ENCODE measurements at places on chromosomes 2 and 18. TPM values are rescaled to one million over a fixed set of nuclear protein-coding genes. Genes with fewer than 3 reads are reported as not detected.

GRCh38 chr18:8711736-8712135 lies 6.4 kb downstream of the MTCL1 start:
- DNase-seq: no peak

DNA sequence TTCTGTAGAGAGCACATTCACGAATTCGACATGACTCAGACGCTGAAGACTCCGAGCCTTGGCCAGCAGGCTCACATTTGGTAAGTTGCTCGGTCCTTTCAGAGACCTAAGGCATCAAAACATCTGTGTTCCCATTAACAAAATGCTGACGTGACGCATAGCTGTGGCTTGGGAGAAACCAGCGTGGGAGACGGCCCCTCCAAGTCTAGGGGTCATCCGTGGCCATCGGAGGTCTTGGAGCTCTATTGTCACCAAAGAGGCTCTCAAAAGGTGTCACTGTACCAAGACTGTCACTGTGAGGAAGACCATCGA lies 14.9 kb downstream of the FBLN7 start:
- DNase-seq: no peak

DNA sequence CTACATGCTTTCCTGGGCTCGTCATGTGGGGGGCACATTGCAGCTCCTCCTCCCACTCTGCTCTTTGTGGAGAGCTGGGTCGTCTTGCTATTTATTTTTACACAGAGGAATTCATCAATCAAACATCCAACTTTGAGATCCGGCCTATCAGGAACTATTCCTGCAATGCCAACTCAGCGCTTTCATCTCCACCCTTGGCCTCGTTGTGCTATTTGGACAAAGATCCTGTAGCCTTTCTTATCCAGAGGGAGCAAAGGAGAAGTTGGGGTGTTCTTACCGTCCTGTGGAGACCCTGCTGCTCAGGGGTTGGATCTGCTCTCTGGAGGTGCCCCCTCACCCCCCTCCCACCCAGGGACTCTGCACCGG lies 92.1 kb downstream of the ASB1 start:
- no peak for DNase-seq

DNA sequence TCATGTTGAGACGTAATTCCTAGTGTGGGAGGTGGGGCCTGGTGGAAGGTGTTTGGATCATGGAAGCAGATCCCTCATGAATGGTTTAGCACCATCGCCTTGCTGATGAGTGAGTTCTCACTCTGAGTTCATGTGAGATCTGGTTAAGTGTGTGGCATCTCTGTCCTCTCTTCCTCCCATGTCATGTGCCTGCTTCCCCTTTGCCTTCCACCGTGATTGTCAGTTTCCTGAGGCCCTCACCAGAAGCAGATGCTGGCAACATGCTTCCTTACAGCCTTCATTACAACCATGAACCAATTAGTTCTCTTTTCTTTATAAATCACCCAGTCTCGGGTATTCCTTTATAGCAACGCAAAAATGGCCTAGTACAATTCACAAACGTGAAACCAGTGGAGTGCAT lies 14.6 kb upstream of the MCM6 start:
- DNase-seq: no peak

DNA sequence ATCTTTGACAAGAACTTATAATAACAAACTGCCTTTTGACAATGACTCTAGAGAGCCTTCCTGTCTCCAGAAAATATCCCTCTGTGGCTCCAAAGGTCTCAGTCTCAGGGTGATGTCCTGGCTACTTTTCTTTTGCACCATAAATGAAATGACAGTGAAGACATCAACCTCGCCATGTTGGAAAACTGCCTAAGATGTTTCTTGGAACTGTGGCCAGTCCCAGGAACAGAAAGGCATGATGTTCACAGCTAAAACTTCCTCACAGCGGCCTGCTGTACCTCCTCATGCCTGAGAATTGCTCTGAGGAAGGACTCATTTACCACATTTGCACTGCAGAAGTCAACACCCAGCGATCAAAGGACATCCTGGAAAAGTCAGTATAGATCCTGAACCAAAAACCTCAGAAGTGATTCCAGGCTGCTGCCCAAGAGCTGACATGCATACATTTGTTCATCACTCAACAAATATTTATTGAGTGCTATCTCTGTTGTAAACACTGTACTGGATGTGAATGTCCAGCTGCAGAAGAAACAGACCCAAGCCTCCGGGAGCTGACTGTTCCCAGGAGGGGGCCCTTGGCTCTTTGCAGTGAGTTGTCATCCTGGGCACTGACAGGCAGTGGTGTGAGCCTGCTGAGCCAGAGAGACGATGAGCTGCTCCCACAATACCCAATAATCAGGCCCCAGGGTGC lies 64.3 kb upstream of the ACSL3 start:
- no peak for DNase-seq

DNA sequence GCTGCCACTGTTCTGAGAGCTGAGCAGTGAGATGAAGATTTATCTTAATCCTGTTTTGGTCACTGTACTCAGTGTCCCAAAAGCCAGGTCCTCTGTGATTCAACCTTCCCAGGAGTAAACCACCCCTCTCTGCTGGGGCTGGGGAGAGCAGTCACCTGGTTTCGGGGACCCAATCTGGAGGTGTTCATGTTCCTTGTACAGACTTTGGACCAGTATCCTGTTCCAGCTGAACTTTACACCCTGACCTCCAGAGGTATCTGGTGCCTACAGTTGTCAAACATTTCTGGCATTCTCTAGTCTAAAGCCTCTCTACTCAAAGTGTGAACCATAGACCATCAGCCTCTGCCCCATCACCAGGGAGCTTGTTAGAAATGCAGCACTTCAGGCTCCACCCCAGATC lies 22.1 kb downstream of the CERS6 start:
- DNase-seq: no peak

- no peak for DNase-seq
Measured at GRCh38 chr2:119480718-119481142, 43.6 kb downstream of the SCTR start.

DNA sequence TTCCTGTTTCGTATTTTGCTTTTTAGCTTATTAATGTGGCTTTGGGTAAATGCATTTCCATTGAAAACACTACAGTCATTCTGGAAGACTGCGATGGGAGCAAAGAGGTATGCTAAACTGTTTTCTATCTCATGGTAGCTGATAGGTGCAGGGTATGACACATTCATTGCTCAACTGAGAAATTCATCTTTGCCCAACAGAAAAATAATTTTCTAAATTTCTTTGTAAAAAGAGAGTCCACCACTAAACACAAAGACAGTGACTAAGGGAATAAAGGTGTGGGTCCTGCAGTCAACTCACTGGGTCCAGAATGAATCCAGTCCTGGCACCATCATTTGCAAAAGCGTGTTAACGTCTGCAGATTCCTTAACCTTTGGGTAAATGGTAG lies 19.9 kb downstream of the ERMN start:
- no peak for DNase-seq

DNA sequence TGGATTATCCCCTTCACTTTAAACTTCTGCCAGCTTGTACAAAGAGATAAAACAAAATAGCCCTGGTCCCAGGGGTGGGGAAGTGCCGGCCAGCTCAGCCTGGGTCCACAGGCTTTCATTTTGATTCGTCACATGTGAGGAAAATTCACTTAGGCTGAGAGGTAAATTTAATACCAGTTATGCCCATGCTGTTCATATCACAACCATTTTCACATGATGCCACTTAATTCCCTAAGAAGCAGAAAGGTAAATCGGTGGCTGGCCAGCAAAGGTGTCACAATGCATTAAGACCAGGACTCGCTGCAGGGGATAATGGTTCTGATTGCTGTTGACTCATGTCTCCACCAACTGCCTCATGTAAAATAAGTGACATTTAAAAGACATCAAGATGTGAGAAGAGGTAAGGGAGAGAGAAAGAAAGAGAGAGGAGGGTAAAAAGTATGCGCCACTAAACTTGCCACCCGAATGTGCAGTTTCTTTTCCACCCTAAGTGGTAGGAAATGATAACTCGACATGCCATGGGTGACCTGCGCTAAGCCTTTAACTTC lies 261.0 kb upstream of the SIX3 start:
- DNase-seq: no peak

DNA sequence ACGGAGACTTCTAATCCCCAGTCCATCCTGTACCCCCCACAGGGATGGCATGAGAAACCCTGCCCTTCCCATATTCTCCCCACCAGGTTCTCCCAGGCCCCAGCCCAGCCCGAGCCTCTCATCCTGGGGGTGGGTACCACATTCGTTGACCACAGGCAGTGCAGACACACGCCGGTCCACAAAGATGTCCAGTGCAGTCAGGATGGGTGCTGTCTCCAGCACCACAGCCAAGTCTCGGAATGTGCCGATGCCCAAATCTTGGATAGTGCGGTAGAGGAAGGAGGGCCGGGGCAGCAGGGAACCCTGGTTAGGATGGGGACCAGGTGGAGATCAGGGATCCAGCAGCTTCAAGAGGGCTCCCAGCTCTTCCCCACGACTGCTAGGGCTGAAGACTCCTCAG lies 4.8 kb downstream of the PRKAG3 start:
- no peak for DNase-seq

Gene TMEM247
- total RNA-seq: not detected

Gene SP140
- total RNA-seq: not detected

Gene EGR4
- total RNA-seq: 0.22 TPM

Gene SP9
- total RNA-seq: not detected

Gene MYO1B
- 204 TPM for total RNA-seq

Gene GALNT14
- 4.6 TPM for total RNA-seq

Gene COL4A4
- 0.25 TPM for total RNA-seq

Gene MPHOSPH10
- 31.4 TPM for total RNA-seq
